Large intestine (tissue), 12 donors: ENCODE measurements at places on chromosomes 5 and 9. TPM values are rescaled to one million over a fixed set of nuclear protein-coding genes. Genes with fewer than 3 reads are reported as not detected.

DNA sequence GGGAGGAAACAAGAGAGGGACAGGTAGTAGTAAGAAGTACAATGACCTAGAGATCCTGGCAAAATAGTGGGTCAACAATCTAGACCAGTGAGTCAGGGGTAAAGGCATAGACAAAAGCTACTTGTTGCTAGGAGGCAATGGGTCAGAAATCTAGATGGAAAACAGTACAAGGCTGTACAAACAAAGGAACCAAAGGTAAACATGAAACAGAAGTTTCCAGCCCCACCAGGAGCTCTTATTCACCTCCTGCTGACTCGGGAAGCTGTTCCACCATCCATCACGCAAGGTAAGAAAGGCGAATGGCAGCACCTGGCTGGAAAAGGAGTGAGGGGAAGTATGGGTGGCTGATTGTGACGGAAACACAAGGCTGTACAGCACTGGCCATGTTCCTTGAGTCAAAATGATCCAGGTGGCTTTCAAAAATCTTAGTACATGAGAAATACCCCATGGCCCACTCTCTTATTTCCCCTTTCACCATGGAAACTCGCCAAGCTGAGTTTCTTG is 70.5 kb upstream of the RAI14 start:
- no peaks in the 10 kb centered on the region for H3K27me3 ChIP-seq
- no peak for DNase-seq
- no peak overlapping the region for H3K4me3 ChIP-seq
- no peaks in the 10 kb centered on the region for H3K4me1 ChIP-seq

GRCh38 chr9:21919377-21920362 is 74.5 kb downstream of the CDKN2A start:
- H3K27ac ChIP-seq = peak overlapping the region; percentile 16
- no peaks in the 10 kb centered on the region for H3K36me3 ChIP-seq
- H3K27me3 ChIP-seq = no peaks in the 10 kb centered on the region
- no peaks in the 10 kb centered on the region for H3K4me1 ChIP-seq
- peak; percentile 56 for DNase-seq
- no peak overlapping the region for H3K4me3 ChIP-seq

GRCh38 chr5:83672646-83673045 is 48.0 kb downstream of the HAPLN1 start:
- no peaks in the 10 kb centered on the region for H3K36me3 ChIP-seq
- no peak overlapping the region for H3K4me3 ChIP-seq
- H3K4me1 ChIP-seq = no peaks in the 10 kb centered on the region
- H3K27ac ChIP-seq = no peak overlapping the region
- no peak for DNase-seq
- no peaks in the 10 kb centered on the region for H3K27me3 ChIP-seq

SLC28A3 gene
- 0.81 TPM for polyA plus RNA-seq

DNA sequence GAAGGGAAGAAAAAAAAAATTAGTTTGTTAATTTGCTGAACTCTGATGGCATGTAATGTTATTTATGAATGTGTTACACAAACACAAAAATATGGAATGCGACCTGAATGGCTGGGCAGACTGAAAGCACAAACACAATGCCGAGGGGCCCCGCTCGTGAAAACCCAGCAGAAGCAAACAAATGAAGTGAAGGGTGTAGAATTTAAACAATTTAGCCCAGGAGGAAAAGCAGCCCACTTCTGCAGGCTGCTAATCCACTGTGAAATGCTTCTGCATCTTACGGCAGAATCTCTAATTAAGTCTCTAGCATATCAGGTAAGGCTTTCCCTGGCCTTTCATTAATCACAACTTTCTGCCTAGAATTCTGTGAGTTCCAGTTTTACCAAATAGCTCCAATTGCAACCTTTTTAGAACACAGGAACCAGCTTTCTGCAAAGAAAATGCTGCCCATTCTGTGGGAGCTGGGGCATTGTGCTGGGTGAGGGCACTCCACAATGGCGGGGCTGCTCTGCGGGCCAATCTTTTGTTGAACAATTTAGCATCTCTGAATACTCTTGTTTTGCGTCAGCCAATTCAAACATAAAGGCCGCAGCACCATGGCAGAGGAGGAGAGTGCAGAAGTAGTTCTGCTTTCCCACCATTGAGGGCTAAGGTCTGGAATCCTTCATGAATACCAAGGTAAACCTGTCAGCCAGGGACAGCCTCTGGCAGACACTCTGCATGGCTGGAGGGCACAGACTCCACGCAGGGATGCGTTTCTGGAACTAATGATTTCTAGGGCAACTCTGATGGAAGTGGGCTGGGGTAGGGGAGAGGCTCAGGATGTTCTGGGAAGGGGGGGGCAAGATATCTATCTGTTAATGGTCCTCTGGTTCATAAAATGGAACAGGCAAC is 66.4 kb downstream of the PTCH1 start:
- H3K36me3 ChIP-seq = peaks cover 92% of the 10 kb centered on the region
- no peak overlapping the region for H3K27ac ChIP-seq
- H3K27me3 ChIP-seq = no peaks in the 10 kb centered on the region
- no peak overlapping the region for H3K4me3 ChIP-seq
- no peak for DNase-seq

- no peaks in the 10 kb centered on the region for H3K27me3 ChIP-seq
- H3K36me3 ChIP-seq = peaks cover 6% of the 10 kb centered on the region
- peaks cover 15% of the 10 kb centered on the region for H3K4me1 ChIP-seq
- no peak overlapping the region for H3K4me3 ChIP-seq
Observed at GRCh38 chr9:68964765-68965164, 49.1 kb downstream of the PRKACG start.

GRCh38 chr5:18098691-18099090 is 464.4 kb downstream of the TAF11L14 start:
- no peaks in the 10 kb centered on the region for H3K27me3 ChIP-seq

DNA sequence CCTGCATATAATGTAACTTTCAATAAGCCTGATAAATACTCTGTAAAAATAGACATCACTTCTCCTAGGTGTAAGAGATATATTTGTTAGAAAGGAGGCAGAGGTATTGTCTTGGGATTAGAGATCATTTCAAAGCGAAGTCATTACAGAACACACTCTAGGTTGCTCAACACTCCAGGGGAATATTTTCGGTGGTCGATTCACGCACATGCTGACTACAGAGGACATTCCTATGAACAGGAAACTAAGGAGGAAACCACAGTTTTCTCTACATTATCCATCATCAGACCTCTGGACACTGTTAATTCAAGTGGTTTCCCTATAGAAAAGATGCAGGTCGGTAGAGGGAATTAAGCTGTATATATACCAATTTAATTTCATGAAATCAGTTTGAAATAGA is 370.0 kb downstream of the NDUFS4 start:
- no peaks in the 10 kb centered on the region for H3K36me3 ChIP-seq
- peaks cover 5% of the 10 kb centered on the region for H3K4me1 ChIP-seq
- H3K27ac ChIP-seq = no peak overlapping the region
- no peak for DNase-seq

GRCh38 chr5:5139777-5140478 is at the start of gene ADAMTS16:
Gene ADAMTS16 (plus strand): TSS chr5:5140330. CDS start chr5:5140468, 138 bp downstream.
- no peak within 1 kb of the TSS for H3K4me3 ChIP-seq
- no peak for DNase-seq
- no peak within 1 kb of the TSS for H3K27ac ChIP-seq
- peaks cover 2% of the 10 kb centered on the region for H3K4me1 ChIP-seq
- H3K27me3 ChIP-seq = peaks cover 24% of the 10 kb centered on the region

DNA sequence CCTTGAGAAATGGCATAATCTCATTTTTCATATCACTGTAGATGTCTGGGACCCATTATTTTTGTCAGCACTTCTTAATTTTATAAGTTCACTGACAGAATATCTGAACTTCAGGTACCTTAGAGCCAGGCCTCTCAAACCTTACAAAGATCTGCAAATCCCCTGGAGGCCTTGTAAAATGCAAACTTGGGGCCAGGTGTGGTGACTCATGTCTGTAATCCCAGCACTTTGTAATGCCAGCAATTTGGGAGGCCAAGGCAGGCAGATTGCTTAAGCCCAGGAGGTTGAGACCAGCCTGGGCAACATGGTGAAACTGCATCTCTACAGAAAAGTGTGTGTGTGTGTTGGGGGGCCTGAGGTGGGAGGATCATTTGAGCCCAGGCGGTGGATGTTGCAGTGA is 30.8 kb downstream of the RASGRF2 start:
- no peak overlapping the region for H3K4me3 ChIP-seq
- no peaks in the 10 kb centered on the region for H3K36me3 ChIP-seq
- DNase-seq = no peak
- no peak overlapping the region for H3K27ac ChIP-seq
- no peaks in the 10 kb centered on the region for H3K27me3 ChIP-seq

DNA sequence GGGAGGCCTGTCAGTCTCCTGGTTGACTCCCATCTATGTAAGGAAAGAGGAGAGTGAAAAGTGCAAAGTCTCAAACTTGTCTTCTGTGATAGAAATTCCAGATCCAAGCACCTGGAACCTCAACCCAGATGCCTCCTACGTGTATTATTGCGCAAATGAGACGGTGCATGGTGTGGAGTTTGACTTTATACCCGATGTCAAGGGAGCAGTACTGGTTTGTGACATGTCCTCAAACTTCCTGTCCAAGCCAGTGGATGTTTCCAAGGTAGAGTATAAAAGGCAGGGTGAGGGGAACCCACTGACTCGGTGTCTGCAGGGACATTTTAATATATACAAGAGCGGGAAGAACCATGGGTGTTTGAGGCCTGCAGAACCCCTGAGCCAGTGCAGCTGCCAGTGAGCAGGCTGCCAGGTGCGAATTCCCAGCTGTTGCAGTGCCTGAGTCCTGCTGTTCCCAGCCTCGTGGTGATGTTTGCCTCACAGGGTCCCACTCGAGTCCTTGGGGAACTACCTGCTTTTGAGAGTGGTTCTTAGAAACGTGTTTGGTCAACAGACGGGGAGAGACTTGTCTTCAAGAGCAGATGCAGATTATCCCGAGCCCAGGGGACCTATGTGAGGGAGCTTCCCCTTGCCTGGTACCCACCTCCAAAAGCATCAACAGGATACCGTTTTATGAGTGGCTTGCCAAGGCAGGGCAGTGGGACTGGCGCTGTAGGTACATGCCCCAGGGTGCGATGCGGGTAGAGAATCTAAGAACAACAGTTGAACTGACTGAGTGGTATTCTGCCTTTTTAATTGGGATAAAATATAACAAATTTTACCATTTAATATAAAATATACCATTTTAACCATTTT is 9.5 kb downstream of the PSAT1 start:
- H3K36me3 ChIP-seq = peaks cover 3% of the 10 kb centered on the region
- H3K27ac ChIP-seq = no peak overlapping the region
- no peaks in the 10 kb centered on the region for H3K4me1 ChIP-seq
- no peak overlapping the region for H3K4me3 ChIP-seq
- no peaks in the 10 kb centered on the region for H3K27me3 ChIP-seq

CSF1R gene
- 31.0 TPM for polyA plus RNA-seq

PFN3 gene
- polyA plus RNA-seq = not detected

DNA sequence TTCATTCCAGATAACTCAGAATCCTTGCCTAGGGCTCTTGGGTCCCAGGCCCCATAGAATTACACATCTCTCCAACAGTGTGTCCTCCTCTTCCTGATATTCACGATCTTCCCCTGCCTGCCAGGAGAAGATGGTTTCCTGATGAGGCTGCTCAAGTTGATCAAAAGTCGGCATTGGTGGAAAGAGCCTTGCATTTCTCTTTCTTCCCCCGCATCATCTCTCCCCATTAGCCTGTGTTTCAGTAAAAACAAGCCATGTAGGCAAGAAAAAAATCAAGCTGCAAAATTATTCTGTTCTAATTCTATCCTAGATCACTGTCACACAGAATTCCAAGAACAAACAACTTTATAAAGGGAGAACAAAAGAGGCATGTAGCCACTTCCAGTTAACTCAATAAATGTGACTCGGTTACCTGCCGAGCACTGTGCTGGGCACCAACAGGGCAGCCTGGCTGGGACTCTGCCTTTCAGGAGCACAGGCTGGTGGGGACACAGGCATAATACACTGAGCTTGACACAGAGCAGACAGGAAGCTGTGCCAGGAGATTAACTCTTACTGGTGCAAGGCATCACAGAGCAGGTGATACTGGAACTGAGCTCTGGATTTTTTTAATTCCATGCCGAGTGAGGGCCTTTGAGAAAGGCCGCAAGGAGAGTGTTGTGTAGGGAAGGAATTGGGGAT is 25.6 kb downstream of the TMOD1 start:
- no peaks in the 10 kb centered on the region for H3K36me3 ChIP-seq
- no peak for DNase-seq
- no peak overlapping the region for H3K27ac ChIP-seq
- no peaks in the 10 kb centered on the region for H3K27me3 ChIP-seq

DNA sequence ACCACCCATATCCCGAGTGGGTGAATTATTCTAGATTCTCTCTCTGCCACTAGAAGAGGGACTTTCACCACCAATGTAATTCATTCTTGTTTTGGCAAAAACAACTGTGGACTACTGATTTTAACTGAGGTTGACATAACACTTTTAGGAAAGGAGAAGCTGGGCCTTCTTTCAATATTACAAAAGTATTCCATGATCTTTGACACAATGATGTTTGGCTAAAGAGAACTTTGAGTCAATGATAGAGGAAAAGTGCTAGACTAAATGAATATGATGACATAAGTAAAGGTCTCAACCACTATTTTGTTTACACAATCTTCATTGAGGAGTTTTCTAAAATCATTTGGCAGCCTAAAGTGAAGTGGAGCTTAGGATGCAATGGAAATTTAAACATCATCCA is 336.9 kb upstream of the PDE4D start:
- no peak overlapping the region for H3K27ac ChIP-seq
- no peak for DNase-seq
